ENCODE measurements at places on chromosomes 4 and X.

DNA sequence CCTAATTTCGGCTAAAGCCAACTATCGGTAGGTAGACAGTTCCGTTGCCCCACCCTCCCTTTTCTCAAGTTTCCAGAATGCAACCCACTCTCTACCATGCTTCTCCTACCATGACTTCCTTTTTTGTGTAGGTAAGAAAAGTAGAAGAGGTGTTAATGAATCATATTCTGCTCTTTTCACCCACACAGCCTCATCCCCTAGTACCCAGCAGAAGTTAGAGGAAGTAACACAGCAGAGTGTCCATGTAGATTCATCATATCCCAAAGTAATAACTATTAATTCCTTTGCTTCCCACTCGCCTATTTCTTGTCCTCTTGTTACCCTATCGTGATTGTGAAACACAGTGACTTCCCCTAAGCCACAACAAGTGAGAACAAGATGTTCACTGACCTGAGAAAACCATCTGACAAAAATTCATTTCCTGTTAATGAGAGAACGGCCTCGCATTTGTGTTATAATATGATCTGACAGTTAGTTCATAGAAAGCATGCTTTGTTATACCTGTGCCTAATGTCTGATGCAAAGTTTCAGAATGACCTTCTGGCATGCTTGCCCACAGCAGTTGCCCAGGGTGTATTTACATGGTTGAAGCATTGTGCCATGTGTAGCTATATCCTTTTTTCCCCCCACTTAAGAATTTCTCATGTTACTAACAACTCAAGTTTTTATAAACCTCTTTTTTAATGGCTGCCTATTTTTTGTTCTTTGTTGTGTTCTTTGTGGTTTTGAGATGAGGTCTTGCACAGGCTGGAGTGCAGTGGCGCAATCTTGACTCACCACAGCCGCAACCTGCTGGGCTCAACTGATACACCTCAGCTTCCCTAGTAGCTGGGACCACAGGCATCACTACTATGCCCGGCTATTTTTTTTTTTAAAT lies 185.6 kb downstream of the RAP1GDS1 start:
- no peak for DNase-seq

- DNase-seq = no peak
These were observed 670 bp downstream of the PAPSS1 start for GRCh38 chr4:107719207-107719921.

DNA sequence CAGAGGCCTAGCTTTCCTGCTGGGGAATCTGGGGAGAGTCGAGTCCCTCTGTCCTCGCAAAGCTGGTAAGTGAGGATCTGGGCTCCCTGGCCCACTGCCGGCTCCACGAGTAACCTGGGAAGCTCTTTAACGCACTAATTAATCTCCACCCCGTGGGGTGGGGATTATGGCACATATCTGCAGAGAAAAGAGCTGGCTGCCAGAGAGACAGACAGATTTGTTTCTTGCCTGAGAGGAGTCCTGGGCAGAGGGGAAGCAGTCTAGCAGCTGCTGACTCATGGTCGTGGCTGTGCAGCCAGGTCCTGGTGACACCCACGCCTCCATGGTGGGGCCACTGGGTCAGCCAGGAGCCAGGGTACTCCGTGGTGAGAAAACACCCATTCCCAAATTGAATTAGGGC lies 14.0 kb downstream of the SORCS2 start:
- peak; percentile 56 for DNase-seq

- no peak for DNase-seq
These were observed 499.1 kb upstream of the EPHA5 start for GRCh38 chr4:66169341-66169740.

- DNase-seq = no peak
These were observed 81.0 kb upstream of the KLF3 start for GRCh38 chr4:38582889-38583470.

DNA sequence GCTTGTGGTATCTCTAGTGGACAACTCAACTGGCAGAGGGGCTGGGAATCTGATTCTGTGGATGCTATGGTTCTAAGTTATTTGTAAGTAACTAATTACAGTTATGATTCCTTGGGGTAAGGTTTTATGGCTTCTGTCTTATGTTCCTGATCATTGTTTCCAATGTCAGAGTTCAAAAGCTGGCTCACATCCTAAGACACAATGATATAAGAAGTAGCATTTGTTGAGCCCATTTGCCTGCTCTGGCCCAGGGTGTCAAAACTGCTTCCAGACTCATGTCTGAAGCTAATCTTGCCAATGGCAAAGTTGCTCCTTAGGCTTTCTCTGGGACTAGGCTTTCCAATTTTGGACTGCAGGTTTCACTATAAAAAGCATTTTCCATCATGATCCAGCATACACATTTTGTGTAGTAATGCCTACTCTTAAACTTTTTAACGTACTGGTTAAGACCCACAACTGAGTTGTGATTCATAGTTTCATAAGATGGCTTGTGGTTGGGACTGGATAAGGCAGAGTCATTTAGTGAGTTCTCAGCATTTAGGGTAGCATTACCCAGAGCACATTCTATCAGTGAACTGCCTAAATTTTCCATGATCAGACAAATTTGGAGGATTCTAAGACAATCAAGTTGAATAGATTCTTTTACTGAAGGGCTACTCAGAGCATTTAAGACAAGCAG lies 50.0 kb downstream of the CCNI start:
- no peak for DNase-seq

DNA sequence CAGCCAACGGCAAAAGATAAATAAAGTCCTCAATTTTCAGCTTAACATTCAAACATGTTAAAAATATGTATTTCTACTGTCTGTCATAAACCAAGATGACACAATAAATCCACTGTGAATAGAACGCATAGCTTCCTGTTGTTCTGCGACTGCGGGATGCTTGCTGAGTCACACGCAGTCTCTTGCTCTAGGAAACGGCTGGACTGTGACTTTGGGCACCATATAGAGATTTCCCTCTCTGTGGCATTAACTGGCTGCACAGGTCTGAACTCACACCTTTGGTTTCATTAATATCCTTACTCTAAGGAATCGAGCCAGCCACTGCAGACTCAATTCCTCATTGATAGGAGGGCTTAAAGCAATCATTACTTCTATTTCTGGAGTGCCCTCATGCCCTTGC lies 8.4 kb downstream of the BEND4 start:
- DNase-seq = peak; percentile 76

DNA sequence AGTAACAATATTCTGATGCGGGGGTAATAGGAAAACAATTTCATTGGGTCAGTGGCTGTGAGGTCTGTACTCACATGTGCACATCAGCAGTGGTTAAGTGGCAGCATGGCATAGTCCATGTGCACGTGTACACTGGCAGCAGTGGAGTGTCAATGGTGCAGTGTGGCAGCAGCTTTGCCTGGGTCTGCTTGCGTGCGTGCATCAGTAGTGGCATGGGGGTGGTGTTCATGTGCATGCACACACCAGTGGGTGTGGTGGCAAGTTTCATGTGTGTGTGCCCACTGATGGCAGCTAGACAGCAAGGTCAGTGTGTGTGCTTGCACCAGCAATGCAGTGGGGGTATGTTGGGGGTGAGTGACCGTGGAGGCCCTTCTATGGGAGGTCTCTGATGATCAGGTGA lies 581.6 kb upstream of the KLHL4 start:
- no peak for DNase-seq

GRCh38 chr4:111136438-111136837 lies 513.6 kb upstream of the PITX2 start:
- DNase-seq = no peak

Measured in kidney capillary endothelial cell (primary cell).